ENCODE measurements at places on chromosomes 3 and 15.

DNA sequence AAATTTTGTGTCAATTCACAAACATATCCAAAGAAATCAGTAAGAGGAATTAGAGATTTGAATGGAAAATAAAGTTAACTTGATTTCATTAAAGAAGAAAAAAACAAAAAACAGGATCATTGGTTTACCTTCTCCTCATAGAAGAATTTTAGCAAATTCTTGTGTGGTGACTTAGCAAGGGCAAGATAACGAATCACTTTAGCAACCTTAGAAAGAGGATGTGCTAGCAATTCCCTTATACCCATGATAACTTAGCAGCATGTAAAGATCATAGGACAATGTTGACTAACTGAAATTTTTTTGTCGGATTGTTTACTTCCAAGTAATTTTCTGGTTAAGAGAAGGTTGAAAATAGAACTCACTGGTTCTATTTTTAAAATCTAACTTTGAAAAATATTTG lies 609.3 kb downstream of the GBE1 start:
- no peak for DNase-seq

DNA sequence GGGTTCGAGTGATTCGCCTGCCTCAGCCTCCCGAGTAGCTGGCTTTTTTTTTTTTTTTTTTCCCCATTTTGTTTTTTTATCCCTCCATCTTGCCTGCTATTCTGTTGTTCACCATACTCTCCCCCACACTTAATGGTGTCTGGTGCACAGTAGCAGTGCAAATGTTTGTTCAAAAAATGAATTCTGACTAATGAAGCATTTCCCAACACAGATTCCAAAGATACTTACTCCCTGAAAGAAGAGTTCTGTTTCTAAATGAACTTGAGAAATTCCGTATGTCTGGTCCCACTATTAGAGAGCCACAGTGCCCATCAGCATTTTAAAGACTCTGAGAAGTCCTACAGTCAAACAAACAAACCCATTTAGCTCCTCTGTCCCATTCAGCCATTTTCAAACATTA lies 9.5 kb downstream of the EDEM1 start:
- DNase-seq, result no peak

GRCh38 chr3:43465109-43465508 lies 156.7 kb downstream of the ANO10 start:
- DNase-seq, result no peak

- no peak for DNase-seq
Measured at GRCh38 chr3:57423335-57423734, 120.8 kb downstream of the DNAH12 start.

All from immature natural killer cell (primary cell).